BJ (cell line): ENCODE measurements at places on chromosomes 2 and 18.

DNA sequence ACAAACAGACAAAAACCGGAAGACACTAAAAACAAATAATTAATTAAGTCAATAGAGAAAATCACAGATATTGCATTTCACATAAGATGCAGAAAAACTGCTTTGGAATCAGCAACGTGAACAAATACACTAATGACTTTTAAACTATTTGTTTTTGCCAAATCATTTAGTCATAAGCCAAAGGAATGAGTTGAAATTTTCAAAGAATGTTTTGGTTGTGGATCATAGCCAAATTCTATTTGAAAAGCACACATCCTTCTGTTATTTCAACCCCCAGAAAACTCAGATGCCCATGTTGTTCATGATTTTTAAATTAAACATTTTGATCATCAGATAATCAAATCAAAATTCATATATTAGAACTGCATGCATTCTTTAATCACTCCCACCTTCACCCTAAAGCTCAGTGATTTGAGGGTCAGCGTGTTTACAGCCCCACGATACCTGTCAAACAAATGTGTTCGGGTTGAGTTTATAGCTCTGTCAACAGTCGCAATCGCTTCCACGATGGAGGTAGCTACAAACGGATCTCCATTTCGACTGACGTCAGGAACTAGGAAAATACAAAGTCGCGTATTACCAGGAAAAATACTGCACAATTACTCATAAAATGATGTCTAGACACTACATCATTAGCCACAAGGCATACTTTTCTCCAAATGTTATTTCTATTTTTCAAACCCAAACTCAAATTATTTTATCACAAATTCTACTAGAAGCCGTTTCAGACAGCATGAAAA, 90.2 kb downstream of the PXDN start:
- DNase-seq, result peak; percentile 69

- no peak for DNase-seq
Measured at GRCh38 chr2:119251652-119252051, 28.0 kb downstream of the STEAP3 start.

- DNase-seq, result no peak
Measured at GRCh38 chr2:85545780-85546240, 6.8 kb downstream of the MAT2A start.

DNA sequence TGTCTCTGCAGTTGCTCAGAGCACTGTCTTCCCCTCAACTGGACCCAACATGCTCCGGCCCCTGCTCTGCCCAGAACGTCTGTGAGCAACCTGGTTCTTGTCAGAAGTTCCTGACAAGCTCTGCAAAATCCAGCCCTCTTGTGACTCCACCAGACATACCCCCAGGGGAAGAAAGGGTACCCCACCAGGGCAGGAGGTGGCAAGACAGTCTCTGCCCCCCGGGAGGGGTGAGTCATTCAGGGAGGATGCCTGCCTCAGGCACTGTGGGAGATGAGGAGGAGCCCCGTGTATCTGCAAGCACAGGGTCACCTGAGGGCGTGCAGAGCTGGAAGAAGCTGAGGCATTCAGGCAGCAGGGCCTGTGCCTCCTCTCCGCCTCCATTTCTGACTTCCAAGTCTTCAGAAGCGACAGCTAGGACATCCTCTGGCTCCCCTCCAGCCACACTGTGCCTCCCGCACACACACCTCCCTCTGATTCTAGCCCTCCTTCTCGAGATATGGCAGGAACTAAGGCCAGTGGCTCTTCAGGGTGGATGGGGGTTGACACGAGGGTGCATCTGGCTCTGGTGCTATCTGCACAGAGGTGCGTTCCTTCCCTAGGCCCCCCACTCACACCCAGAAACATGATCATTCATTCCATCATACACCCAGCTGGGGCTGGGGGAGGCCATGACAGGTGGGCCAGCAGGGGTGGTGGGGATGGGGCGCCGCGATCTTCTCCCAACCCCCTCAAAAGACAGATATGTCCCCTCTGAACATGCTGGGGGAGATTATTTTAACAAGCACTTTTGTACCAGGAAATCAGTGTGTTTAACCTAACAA, 222.2 kb downstream of the CYP26B1 start:
- DNase-seq, result no peak

GRCh38 chr18:27600245-27600644, 415.1 kb upstream of the CHST9 start:
- DNase-seq, result no peak

DNA sequence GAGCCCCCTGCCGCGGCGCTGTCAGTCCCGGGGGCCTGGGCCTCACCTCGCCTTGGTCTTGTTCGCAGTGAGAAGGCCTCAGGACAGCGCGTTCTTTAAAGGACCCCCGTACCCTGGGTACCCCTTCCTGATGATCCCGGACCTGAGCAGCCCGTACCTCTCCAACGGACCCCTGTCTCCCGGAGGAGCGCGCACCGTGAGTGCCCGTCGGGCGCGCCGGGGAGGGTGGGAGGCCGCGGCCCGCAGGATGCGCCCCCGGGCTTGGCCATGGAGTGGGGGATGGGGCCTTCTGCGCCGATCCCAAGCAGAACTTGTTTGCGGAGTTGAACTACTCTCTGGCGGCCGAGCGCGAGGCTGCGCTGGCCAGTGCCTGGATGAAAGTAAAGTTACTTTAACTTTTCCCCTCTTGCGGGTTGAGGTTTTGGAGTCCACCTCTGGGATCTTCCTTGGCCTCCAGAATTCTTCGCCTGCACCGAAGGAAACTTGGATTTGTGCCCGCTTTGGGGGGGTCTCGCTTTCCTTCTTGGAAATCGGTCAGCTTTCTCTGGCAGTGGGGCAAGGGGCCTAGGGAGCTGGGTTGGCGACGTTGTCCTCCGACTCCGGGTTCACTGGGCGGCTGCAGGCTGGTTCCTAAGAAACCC, 1.2 kb downstream of the TCF7L1 start:
- DNase-seq, result no peak

- no peak for DNase-seq
Measured at GRCh38 chr2:63888490-63889402, 47.0 kb downstream of the UGP2 start.

DNA sequence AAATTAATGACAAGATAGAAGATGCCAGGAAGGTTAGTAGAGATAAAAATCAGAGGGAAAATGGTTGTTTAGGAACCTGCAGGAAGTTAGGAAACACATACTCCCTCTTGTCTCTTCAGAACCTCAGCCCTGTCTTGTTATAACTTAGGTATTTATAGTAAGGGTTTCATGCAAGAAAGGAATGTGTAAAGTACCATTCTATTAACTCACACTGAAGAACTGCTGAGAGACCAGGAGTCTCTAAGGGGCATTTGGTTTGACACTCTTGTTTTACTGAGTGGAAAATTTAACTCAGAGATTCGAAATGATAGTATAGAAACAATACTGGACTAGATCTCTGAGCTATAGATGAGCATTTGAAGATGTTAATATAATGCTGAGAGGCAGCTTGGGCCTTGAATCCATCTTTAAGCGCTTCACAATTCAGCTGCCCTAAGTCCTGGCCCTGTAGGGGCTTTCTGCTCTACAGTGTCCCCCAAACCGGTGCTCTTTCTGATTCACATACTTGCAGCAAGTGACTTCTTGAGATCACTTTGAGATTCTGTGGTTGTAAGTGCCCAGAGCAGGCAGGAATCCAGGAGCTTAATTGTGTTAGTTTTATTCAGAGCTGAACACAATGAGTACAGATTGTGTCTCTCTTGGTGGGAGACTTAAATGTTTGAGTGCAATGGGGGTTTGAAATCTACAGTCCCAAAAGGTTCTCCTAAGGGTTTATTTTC, 235.0 kb upstream of the RGPD4 start:
- DNase-seq, result peak; percentile 31

- DNase-seq, result no peak
Measured at GRCh38 chr2:233129351-233129978, 69.3 kb downstream of the INPP5D start.
